ENCODE measurements at places on chromosomes 3 and 15. TPM values are rescaled to one million over a fixed set of nuclear protein-coding genes. Genes with fewer than 3 reads are reported as not detected.
A peak's percentile ranks its signal among the peaks of the same experiment; 100 is the strongest.

DNA sequence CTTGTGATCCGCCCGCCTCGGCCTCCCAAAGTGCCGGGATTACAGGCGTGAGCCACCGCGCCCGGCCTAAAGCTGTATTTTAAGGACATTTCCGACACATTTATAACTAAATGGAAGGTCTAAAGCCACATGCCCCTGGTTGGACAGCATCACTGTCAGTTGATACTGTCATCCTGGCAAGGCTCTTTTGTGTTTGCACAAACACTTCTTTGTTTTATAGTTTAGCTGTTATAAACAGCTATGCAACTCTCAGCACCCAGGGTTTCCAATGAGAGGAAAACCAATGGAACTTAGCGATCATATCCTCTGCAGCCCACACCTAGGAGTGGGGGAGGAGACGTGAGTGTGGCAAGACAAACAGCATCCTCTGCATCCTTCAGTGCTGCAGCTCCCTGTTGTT, 19.7 kb downstream of the NIPA1 start:
- H3K36me3 ChIP-seq, result no peaks in the 10 kb centered on the region
- H3K27ac ChIP-seq, result no peak overlapping the region
- DNase-seq, result no peak
- no peak overlapping the region for H3K4me3 ChIP-seq
- peaks cover 24% of the 10 kb centered on the region for H3K4me1 ChIP-seq

DNA sequence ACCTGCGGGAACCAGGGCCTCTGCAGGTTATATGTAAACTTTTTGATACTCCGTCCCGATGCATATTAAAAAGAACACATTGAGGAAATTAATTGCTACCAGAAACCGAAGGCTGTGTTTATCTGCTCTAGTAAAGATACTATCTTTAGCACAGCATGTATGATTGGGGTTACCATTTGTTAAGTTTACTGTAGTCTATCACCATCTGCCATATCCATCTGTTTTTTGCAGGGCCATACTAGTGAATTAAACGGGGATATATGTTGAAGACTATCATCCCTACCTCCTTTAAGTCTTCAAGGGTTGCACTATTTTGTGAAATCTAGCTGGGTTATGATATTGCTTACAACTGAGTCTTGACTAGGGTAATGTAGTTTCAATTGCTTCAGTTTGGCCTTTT, 597.0 kb downstream of the SQOR start:
- no peak overlapping the region for H3K27ac ChIP-seq
- H3K27me3 ChIP-seq, result no peaks in the 10 kb centered on the region
- H3K4me1 ChIP-seq, result no peaks in the 10 kb centered on the region
- DNase-seq, result no peak
- no peak overlapping the region for H3K4me3 ChIP-seq

DNA sequence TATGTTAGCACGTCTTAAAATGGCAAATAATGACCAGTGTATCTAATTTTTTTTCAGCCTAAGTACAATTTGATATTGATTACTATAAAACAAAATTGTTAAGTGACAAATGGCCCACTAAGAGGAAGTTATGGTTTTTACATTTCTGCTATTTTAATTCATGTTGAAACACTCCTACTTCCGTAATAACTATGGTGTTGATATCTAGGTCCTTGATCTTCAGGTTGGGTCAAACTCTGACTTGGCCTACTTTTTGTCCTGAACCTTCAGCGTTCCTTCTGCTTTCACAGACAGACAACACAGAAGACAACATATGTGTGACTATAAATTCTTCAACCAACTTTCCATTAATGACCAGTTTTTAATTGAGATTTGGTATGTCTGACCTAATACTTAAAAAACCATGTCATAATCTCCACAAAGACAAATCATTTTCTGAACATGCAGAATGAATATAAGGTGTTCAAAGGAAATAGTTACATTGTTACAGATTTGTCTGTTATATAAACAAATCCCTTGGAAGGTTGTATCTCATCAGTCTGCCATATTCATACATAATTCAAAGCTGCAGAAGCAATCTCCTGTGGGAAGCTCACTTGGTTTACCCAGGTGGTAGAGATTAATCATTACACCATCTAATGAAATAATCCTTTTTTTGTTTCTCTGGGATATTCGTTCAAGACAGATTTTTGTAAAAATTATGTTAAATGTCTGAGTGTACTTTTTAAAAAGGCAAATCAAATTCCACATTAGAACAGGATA, 92.1 kb upstream of the TSPAN3 start:
- peaks cover 61% of the 10 kb centered on the region for H3K4me1 ChIP-seq
- H3K27ac ChIP-seq, result peak overlapping the region; percentile 81
- H3K27me3 ChIP-seq, result no peaks in the 10 kb centered on the region
- no peak overlapping the region for H3K4me3 ChIP-seq
- H3K36me3 ChIP-seq, result no peaks in the 10 kb centered on the region
- no peak for DNase-seq

DNA sequence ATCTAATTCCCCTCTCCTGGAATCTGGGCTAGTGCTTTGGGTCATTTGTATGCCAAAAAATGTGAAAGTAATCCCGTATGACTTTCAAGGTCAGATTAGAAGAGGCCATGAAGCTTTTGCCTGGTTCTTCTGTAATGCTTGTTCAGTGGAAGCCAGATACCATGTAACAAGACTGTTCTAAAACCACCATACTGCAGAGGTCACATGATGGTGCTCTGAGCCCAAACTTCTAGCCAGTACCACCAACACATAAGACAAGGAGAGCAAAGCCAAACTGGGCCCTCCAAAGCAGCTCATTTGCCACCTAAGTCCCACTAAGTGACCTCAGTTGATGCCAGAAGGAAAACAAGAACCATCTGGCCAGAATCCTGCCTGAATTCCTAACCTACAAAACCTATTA, 64.3 kb upstream of the MELTF start:
- H3K4me3 ChIP-seq, result no peak overlapping the region
- H3K36me3 ChIP-seq, result peaks cover 14% of the 10 kb centered on the region
- H3K27ac ChIP-seq, result no peak overlapping the region

- peaks cover 3% of the 10 kb centered on the region for H3K27me3 ChIP-seq
- H3K36me3 ChIP-seq, result no peaks in the 10 kb centered on the region
- DNase-seq, result no peak
- no peak overlapping the region for H3K4me3 ChIP-seq
- no peaks in the 10 kb centered on the region for H3K4me1 ChIP-seq
These were observed 325.2 kb downstream of the WDR72 start for GRCh38 chr15:53434174-53434678.

DNA sequence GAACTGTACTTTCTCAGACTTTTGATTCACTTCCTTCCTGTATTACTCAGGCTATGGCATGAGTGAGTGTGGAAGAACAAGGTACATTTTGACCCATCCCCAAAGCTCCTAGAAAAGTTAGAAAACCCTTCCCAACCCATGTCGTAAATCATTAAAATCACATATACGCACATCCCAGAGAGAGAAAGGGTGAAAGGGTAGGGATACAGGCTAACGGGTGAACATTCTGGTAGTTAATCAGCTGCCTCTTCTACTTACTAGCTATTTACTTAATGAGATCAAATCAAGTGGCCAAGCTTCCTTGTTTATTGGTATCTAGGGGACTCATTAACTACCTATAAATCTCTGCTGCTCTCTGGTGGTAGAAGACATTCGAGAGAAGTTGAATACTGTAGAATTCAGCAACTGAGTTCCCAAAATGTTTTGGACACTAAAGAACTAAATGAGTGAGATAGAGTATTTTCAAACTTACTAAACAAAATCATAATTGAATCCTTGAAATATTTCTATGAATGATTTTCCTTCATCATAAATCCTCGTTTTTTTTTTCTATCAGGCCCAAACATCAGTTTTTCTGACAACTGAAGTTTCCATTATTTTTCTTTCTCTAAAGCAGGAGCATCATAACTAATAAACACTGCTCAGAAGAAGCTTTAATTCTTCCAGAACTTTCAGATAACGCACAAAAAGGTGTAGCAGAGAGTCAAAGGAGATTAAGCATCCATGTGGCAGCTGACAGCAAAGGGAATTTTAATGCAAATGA, 124.2 kb downstream of the IMPG2 start:
- peaks cover 1% of the 10 kb centered on the region for H3K36me3 ChIP-seq
- DNase-seq, result no peak
- no peak overlapping the region for H3K4me3 ChIP-seq
- no peak overlapping the region for H3K27ac ChIP-seq
- no peaks in the 10 kb centered on the region for H3K4me1 ChIP-seq

- no peak for DNase-seq
- H3K27me3 ChIP-seq, result no peaks in the 10 kb centered on the region
- no peak overlapping the region for H3K4me3 ChIP-seq
- H3K4me1 ChIP-seq, result no peaks in the 10 kb centered on the region
These were observed 406.8 kb upstream of the ZNF385D start for GRCh38 chr3:22157848-22158247.

DNA sequence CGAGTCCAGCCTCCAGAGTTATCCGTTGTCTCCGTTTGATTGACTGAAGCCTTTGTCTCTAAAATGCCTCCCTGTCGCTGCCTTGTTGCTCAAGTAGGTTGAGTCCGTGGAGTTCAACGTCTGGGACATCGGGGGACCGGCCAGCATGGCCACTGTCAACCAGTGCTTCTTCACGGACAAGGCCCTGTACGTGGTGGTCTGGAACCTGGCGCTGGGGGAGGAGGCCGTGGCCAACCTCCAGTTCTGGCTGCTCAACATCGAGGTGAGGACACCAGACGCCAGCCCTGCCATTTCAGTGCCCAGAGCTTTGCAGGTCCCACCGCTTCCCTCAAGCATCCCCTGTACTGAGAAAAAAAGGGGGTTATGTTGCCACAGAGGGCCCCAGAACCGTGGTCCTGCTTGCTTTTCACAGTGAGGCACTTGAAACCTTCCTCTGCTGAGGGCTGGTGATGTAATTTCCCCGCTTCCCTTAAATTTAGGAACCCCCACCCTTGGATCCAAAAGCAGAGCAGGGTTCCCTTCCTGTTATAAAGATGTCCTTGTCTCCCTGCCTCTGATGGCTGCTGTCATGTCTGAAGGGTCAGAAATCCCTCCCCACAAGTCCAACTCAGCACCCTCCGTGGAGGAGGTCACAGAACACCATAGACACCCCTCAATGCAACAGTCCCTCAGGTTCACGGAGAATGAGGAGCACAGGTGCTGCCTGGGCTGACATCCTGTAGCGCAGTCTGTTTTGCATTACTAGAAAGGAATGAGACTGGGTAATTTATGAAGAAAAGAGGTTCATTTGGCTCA, 105.7 kb downstream of the LRRK1 start:
- H3K27me3 ChIP-seq, result no peaks in the 10 kb centered on the region
- H3K4me3 ChIP-seq, result no peak overlapping the region
- no peaks in the 10 kb centered on the region for H3K4me1 ChIP-seq
- H3K36me3 ChIP-seq, result no peaks in the 10 kb centered on the region
- no peak overlapping the region for H3K27ac ChIP-seq
- DNase-seq, result no peak

DNA sequence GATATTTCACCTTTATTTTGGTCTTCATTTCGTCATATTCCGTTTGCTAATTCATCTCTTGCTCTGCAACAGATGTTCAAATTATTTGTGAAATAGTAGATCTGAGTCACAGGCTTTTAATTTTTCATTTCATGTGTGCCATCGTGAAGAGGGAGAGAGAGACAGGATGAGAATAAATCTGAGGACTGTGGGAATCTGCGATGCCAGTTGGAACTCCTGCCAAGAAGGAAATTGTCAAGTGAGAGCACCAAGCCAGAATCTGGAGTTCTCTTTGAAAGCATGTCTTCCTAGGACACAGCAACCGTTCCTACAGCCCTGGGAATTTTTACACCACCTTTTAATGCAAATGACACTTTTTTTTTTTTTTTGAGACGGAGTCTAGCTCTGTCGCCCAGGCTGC, 48.8 kb downstream of the NSMCE3 start:
- no peaks in the 10 kb centered on the region for H3K36me3 ChIP-seq
- H3K27me3 ChIP-seq, result peaks cover 26% of the 10 kb centered on the region
- H3K4me3 ChIP-seq, result no peak overlapping the region
- no peak for DNase-seq
- H3K27ac ChIP-seq, result no peak overlapping the region

DNA sequence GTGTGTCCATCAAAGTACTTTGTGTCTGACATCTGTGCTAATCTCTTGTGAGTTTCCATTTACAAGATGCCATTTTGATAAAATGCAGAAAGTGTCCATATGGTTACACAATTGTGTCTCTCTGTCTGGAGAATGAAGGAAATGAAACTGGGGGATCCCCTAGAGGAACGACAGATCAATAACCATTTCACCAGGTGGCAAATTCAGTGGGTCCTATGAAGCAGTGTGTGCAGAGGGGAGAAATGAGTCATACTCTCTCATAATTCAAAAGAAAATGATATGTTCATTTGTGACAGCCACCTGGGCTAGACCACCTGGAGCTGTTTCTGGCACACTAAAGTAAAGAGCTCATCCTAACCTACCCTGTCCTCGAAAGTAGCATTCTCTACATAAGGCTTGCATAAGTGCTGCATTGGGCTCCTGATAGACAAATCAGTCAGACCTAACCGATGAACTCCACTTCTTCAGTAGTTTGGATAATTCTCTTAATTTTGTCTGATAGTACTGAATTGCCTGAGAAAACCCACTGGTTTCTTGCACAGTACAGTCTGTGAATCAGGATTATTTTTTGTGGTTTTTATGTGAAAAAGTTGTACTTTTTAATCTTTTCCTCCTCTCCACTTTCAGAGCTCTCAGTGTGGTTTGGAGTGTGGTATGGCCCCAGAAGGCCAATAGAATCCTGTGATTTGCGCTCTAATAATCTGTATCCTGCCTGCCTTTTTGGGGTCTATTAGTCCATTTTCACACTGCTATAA, 10.3 kb upstream of the CD47 start:
- no peaks in the 10 kb centered on the region for H3K36me3 ChIP-seq
- H3K27me3 ChIP-seq, result no peaks in the 10 kb centered on the region
- peak overlapping the region; percentile 86 for H3K27ac ChIP-seq

CTSH gene
- 4.7 TPM for polyA plus RNA-seq

DNA sequence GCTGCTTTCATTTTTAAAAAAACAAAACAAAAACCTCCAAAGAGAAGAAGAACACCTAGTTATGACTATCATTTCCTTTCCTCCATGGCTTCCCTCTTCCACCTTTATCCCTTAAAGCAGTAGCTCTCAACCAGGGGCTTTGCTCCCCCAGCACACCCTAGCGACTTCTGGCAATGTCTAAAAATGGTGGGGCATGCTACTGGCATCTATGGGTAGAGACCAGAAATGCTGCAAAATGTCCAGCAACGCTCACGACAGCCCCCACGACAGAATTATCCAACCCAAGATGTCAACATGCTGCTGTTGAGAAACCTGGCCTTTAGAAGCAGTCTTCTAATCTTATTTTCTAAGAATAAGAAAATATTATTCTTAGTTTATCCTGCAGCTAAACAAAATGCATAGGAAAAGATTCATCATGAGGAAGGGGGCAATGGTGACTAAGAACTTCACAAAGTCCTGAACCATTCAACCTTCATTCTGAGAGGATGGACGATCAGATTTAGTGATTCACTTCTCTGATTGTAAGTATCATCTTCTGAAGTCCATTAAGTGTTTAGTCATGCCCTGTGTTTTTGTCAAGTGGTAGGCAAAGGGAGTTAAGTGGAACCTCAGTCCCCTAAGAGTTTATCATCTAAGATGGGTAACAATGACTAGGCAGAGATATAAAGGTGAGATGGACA, 81.7 kb downstream of the CCNL1 start:
- no peaks in the 10 kb centered on the region for H3K36me3 ChIP-seq
- no peak for DNase-seq
- H3K27me3 ChIP-seq, result no peaks in the 10 kb centered on the region

GRCh38 chr15:56672721-56673120, 60.6 kb downstream of the ZNF280D start:
- no peaks in the 10 kb centered on the region for H3K27me3 ChIP-seq
- no peak for DNase-seq
- no peak overlapping the region for H3K4me3 ChIP-seq
- peaks cover 45% of the 10 kb centered on the region for H3K36me3 ChIP-seq
- H3K27ac ChIP-seq, result no peak overlapping the region
